SK-MEL-5 (cell line): ENCODE measurements at places on chromosomes 1 and 21.

- peak; percentile 37 for DNase-seq
Observed at GRCh38 chr21:41360072-41360821, 1.6 kb upstream of the MX2 start.

- no peak for DNase-seq
Observed at GRCh38 chr1:79849388-79849787, 842.9 kb upstream of the ADGRL4 start.

- DNase-seq = no peak
Observed at GRCh38 chr1:56573311-56573710, 6.1 kb downstream of the PLPP3 start.

DNA sequence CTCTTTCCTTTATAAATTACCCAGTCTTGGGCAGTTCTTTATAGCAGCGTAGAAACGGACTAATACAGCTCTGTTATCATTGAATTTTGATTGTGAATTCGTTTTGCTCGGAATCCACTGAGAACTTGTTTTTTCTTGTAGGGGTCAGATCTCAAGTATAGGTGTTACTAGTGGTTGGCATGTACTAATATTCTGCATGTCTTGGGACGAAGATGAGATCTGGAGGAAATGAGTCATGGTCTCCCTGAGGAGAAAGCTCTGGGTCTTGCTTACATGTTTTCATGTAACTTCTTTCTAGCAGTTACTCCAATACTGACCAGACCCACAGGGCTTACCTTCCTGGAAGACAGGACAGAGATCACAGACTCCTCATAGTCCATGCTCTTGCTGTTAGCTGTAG is 30.3 kb downstream of the ZSCAN20 start:
- no peak for DNase-seq

- DNase-seq = no peak
Observed at GRCh38 chr1:11874258-11874562, 15.5 kb upstream of the NPPB start.

DNA sequence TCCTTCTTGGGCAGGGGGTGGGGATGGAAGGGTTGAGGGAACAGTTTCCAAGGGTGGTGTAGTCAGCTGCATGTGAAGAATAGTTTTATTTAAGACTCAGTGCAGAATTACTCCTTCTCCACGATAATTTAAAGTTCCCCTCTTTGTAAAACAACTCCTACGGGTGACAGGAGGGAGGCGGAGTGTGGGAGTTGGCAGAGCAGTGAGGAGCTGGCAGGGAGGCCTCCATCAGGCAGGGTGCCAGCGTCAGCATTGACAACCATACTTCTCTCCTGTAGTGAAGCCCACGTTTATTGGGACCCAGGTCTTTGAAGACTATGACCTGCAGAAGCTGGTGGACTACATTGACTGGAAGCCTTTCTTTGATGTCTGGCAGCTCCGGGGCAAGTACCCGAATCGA is 93.8 kb downstream of the MTR start:
- no peak for DNase-seq

GRCh38 chr21:33433425-33434114 is 30.4 kb downstream of the IFNGR2 start:
- DNase-seq = peak; percentile 87

- DNase-seq = no peak
Observed at GRCh38 chr1:209815931-209816341, 10.0 kb upstream of the IRF6 start.

DNA sequence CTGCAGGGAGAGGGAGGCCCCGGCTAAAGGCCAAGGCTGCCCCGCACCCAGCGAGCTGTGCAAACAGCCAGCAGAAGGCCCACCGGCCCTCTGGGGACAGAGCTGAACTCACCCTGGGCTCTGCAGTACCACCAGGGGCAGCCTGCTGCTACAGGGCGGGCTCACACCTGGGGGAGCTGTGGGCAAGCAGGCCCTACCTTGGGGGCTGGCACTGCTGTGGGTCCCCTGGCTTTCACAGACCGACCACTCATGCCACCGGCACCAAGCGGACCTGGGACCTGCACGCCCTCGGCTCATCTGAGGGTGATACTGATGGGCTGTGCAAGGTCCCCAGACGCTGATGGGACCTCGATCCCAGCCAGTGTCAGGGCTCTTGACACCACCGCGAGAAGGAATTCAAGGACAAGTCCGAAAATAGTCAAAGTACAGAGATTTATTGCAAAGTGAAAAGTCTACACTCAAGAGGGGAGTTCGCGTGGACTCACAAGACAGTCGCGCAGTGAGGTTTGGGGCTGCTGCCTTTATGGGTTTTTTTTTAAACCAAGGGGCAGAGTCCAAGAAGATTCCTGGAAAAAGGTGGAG is 61.0 kb upstream of the ADARB1 start:
- DNase-seq = no peak

- DNase-seq = no peak
Observed at GRCh38 chr1:42422737-42423136, 33.1 kb downstream of the ZMYND12 start.

DNA sequence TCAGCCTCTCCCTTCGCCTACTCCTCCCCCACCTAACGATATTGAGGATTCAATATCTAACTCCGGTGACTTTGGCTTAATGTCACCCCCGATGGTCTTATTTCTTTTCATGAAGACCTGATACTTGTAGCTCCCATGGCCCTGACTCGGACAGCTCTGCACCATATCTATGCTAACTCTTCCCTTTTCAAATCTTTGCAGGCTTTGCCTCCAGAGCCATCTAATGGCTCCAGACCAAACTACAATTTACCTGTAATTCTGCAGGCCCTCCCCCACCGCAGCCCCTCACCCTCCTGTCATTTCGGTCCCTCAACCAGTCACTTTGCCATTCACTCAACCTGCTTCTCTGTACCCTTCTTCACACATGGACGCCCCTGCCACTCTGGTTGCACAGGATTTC is 7.9 kb upstream of the GSTM5 start:
- no peak for DNase-seq

DNA sequence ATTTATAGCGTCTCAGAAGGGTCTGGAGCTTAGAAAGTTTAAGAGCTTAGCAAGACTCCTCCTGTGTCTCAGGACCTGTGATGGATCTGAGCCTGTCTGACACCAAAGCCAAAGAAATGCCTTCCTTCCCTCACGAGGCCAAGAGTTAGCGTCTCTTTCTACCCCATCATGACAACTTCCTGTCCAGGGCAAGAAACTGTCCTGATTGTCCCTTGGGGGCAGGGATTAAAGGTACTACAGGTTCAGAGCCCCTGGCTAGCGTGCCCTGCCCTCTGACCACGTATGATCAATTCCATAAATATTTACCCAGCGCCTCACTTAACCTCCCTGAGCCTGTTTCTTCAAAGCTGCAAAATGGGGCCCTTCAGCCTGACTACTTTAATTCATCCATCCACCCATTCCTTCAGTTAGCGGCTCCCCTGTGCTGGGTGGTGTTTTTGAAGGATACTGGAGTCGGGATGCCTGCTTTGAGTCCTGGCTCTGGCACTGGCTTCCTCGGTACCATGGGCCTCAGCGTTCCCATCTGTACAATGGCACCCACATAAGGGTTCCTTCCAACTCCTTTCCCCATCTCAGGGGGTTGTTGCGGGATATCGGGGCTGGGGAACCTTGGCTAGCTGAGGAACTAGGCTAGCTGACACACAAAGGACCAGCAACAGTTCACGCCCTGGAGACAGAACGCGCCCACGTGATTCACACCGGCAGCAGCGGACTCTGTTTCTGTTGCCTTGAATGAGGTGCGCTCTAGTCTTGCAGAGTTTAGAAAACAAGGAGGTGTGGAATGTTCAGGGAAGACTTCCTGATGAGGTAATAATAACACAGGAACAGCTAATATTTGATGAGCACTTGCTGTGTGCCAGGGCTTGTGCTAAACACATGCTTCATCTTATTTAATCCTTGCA is 23.0 kb upstream of the EPHA2 start:
- no peak for DNase-seq

GRCh38 chr1:244341455-244342450 is 110.0 kb downstream of the ADSS2 start:
- peak; percentile 77 for DNase-seq

- no peak for DNase-seq
Observed at GRCh38 chr1:184753117-184753516, 1.5 kb downstream of the EDEM3 start.

- no peak for DNase-seq
Observed at GRCh38 chr1:89725631-89726030, 92.7 kb downstream of the LRRC8C start.

- DNase-seq = no peak
Observed at GRCh38 chr1:244065063-244065793, 14.1 kb downstream of the ZBTB18 start.

DNA sequence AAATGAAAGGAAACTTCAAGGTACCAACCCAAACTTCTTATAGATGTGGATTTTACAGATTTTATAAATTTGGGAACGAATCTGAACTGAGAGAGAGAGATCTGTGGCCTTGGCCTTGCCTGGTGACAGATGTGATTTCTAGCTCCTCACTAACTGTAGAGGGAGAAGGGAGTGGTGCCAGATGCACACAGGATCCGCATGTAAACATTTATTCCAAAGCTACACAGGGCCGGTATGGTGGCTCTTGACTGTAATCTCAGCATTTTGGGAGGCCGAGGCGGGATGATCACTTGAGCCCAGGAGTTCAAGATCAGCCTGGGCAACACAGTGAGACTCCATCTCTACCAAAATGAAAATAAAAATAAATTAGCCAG is 77.1 kb downstream of the PGBD5 start:
- no peak for DNase-seq

- DNase-seq = peak; percentile 10
Observed at GRCh38 chr1:18109756-18110597, 2.4 kb downstream of the IGSF21 start.

DNA sequence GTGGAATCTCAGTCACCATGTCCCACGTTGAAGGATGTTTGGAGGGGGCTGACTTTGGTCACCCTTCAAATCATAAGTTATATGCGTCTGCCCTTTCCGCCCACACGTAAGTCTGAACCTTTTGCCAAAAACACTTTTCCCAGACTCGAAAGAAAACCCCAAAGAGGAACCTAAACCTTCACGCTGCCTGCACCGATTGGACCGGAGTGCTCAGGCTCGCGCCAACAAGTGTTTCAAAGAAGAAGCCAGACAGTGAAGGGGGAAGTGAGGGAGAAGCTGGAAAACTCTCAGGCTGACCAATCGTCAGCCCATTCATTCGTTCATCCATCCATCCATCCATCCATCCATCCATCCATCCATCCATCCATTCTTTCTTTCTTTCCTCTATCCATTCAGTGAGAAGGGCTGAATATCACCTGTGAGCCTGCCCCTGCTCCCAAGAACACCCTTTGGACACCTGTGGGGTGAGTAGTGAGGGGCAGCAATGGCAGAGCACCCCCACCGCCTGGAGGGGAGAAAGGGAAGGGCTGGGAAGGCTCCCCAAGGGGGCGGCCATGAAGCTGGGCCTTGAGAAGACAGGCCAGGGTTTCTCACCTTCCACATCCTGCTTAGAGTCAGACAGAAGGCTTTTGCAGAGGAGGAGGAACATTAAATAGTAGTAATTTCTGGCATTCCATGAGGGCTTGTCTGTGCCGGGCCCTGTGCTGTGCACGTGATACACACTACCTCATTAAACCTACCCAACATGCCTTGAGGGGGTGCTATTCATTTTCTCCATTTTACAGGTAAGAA is 27.1 kb upstream of the RUNX3 start:
- DNase-seq = no peak

GRCh38 chr1:109801791-109802135 is 38.0 kb upstream of the EPS8L3 start:
- DNase-seq = no peak

DNA sequence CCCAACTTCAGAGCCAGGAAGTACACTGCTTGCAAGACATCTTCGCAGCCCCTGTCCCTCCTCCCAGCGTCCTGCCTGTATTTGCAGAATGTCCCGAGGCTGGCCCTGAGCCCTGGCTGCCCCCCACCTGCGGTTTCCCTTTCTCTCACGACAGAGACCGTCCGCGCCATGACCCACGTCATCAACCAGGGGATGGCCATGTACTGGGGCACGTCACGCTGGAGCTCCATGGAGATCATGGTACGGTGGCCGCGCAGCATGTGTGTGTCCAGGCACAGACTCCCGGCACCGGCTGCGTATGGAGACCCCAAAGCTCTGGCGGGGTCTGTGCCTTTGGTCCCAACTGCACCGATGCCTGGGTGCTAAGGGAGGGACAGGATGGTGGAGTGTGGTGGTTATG is 48.6 kb downstream of the KCNAB2 start:
- no peak for DNase-seq

- DNase-seq = no peak
Observed at GRCh38 chr1:181324797-181325616, 158.3 kb upstream of the CACNA1E start.

GRCh38 chr21:15004721-15005370 is 60.0 kb downstream of the NRIP1 start:
- DNase-seq = no peak

- DNase-seq = no peak
Observed at GRCh38 chr1:25524568-25525360, 18.6 kb upstream of the LDLRAP1 start.

- no peak for DNase-seq
Observed at GRCh38 chr1:48229317-48229716, 6.8 kb downstream of the SLC5A9 start.

- DNase-seq = no peak
Observed at GRCh38 chr1:202016811-202017748, 6.7 kb downstream of the ELF3 start.

GRCh38 chr1:175353066-175353465 is 160.5 kb upstream of the KIAA0040 start:
- DNase-seq = no peak

DNA sequence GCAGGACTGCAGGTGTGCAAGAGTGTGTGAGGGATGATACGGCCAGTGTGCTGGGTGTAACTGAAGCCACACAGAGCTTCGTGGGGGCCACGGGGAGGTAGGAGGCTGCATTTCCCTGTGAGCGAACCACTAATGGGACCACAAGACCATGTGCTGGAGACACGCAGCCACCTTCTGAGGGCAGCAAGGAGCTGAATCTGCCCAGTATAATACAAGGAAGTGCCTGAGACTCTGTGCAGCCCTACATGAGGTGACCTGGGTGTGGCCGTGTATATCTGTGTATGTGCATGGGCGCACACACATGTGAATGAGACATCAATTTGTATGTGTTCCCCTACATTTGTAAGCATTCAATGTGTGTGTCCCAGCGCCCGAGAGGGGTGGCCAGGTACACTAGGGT is 50.8 kb downstream of the CHD5 start:
- no peak for DNase-seq

DNA sequence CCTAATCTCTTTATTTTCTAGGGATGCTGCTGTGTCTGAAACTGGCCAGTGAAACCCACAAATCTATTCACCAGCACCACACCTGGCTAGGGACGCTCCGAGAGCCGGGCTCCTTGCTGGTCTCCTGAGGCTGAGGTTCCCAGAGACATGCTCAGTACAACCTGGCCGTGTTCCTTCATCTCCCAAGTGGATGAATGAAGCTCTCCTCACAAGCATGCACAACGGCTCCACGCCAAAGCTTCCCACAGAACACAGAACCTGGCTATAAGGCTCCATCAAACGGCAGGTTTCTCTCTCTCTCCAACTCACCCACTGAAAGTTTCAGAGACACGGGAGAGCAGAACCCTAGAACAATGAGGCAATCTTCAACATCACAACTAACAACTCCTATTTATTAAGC is 82.3 kb downstream of the TIAM1 start:
- DNase-seq = no peak

DNA sequence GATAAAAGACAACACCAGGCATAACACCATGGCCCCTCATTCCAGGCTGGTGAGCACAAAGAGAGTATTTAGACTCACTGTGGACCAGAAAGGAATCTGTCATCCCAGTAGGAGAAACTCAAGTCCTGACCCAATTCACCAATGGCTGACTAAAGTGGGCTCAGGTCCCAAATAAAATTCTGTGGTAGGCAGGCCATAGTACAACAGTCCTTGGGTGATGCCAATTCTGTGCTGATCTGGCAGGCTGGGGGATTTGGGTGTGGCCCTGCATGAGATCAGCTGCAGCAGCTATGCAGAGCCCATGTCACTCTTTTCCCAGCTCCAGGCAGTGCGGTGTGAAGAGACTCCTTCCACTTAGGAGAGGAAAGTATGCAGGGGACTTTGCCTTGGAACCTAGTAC is 245.1 kb downstream of the LBR start:
- no peak for DNase-seq
